Hematopoietic multipotent progenitor cell treated with erythropoietin and hydrocortisone succinate and interleukin-3 and kit ligand, for 4 days (in vitro differentiated cells): ENCODE measurements at places on chromosomes 13 and 19.

GRCh38 chr13:76887076-76887563, 915 bp upstream of the KCTD12 start:
- DNase-seq = no peak

GRCh38 chr19:48635966-48636858, 967 bp downstream of the DBP start:
- peak; percentile 54 for DNase-seq

- DNase-seq = peak; percentile 51
Observed at GRCh38 chr13:27079421-27079958, 92.1 kb downstream of the USP12 start.

- no peak for DNase-seq
Observed at GRCh38 chr19:15118248-15118647, 11.0 kb downstream of the SYDE1 start.

GRCh38 chr13:33034882-33035520, 18.8 kb downstream of the KL start:
- peak; percentile 57 for DNase-seq

- no peak for DNase-seq
Observed at GRCh38 chr13:101798437-101798836, 346.0 kb downstream of the ITGBL1 start.

GRCh38 chr13:47420568-47420967, 523.7 kb upstream of the HTR2A start:
- no peak for DNase-seq

GRCh38 chr13:106630162-106630561, 62.2 kb upstream of the ARGLU1 start:
- DNase-seq = no peak
